ENCODE measurements at places on chromosomes 16 and 17.
A peak's percentile ranks its signal among the peaks of the same experiment; 100 is the strongest.

DNA sequence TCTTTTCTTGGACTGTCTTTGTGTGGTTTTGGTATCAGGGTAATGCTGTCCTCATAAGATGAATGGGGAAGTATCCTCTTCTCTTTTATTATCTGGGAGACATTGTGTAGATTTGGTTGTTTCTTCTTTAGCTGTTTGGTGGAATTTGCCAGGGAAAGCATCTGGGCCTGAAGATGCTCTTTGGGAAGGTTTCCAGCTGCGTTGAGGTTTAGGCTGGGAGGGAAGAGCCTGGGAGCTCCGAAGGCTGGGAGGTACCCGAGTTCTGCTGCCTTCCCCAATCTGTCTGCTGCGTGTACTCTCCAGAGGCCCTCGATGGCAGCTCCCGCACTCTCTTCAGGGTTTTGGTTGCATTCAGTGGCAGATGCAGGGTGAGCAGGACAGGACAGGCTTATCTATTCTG, 25.6 kb upstream of the CRISPLD2 start:
- no peak for DNase-seq

- no peak for DNase-seq
These were observed 169.8 kb upstream of the SDK2 start for GRCh38 chr17:73814075-73814474.

DNA sequence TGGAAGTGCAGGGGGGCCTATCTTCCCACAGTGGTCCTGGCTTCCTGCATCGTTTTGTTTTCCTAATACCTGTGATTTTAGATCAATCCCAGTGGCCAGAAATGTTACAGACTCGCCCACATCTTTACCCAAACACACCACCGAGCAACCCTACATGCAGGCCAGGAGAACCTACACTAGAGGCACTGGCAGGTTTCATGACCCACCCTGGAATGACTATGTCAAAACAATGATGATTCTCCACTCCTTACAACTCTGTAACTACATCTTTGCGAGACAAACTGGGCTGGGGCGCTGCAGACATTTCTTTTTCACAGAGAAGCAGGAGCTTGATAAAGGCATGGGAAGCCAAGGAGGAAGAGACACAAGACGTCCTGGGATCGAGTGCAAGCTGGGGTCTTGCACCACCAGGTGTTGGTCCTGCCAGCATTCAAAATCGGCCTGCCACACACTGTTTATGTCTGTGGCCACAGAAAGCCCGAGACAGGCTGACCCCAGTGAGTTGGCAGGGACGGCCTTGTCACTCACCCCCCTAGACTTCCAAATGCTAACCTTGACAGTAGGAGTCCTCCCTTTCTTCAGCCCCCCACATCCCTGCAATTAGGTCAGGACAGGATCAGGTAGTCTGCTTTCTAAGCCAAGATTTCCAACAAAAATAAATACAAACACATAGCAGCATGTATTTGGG, 32.5 kb downstream of the UBE2O start:
- DNase-seq, result no peak

DNA sequence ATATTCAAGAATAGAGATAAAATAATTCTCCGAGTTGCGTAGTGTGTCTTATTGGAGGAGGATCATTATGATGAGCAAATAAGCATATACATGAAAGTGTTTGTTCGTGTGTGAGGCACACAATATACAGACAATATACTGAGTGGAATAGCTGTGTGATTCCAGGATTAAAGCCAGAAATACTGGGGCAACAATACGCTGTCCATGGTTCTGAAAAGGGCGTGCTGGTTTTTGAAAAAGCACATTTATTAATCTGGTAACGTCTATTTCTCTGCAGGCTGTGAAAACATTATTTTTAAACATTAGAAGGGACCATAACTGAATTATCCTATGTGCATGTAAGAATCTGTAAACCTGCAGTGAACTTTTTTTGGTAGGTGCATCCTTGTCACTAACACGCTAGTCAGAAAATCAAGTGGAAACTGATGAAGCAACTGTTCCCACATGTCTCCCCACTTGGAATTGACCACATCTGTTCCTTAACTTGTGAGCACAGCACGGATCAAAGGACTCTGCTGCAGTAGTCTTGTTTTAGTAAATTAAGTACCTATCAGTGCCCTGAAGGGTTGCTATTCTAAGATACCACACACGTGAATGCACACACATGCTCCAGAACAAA, 346.0 kb downstream of the GRIN2A start:
- DNase-seq, result no peak

DNA sequence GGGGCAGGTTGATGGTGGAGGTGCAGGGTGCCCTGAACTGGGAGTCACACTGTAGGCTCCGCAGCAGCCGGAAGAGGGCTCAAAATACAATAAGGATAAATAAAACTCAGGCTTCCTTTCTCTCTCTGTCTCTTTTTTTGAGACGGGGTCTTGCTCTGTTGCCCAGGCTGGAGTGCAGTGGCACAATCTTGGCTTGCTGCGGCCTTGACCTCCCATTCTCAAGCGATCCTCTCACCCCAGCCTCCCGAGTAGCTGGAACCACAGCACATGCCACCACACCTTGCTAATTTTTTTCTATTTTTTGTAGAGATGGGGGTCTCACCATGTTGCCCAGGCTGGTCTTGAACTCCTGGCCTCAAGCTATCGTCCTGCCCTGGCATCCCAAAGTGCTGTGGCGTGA, 32.9 kb upstream of the NPTX1 start:
- no peak for DNase-seq

DNA sequence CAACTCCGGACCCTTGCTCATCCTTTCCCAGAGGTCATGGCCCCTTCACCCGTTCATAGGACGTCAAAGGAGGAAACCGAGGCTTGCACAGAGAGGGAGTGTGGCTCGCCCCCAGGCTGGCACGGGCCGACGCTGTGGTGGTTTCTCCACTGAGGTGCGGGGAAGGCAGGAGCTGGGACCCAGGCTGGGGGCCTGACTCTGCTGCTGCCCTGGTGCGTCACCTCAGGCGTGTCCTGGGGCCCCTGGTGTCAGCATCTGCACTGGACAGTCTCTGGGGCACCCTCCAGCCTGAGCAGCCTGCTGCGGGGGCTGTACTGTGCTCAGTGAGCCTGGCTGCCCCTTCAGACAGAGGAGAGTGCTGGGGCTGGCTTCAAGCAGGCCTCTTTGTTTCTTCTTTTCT, 7.4 kb downstream of the MAP2K3 start:
- DNase-seq, result no peak

DNA sequence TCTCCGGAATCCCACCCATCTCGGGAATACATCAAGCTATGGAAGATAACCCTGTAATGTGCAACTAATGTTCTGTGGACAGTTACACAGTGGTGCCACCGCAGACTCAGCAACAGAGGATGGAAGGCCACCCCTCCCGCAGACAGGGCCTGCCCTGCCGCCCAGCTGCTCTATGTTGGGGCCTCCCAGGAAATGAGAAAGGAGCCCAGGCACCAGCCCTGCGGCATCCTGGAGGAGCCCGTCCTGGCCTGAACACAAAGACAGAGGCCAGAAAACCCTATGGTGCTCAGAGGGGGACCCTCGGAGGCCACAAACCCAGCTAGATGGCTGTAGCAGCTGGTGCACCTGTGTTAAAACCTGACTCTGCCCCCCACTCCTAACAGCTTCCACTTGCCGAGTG, 216.1 kb upstream of the RPL38 start:
- DNase-seq, result no peak

GRCh38 chr16:16092925-16093627, 130.2 kb downstream of the ABCC6 start:
- no peak for DNase-seq

DNA sequence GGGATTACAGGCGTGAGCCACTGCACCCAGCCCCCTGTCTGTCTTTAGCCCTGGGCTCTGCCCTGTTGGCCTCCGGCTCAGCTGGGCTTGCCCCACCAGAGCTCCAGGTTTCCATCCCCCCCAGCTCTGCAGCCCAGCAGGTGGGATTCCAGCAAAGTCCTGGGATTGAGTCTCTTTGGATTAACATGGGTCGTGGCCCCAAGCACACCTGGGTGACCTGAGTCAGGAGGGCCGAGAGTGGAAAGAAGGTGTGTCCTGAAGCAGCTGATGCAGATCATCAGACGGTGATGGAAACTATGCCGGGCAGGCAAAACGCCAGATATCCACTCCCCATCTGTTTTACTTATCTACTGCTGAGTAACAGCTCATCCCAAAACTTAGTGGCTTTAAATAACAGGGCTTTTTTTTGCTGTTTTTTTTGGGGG, 72.5 kb downstream of the KNOP1 start:
- DNase-seq, result no peak

DNA sequence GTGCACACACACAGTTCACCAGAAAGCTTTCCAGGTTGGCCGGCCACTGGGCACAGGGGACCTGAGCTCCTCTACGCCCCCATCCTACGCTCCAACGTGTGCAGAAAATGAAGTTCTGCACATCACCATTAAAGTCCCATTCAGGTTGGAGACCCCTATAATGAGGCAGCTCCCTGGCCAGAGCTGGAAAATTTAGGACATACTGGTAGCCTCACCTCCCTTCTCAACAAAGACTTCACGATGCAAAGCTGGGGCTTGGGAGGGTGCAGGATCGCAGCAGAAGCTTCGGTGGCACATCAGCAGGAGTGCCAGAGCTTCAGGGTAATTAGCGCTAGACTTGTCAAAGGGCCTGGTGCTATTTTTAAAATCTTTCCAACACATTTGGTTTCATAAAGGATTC, 15.4 kb upstream of the CALB2 start:
- DNase-seq, result no peak

- DNase-seq, result peak; percentile 75
These were observed 3.0 kb downstream of the PFN1 start for GRCh38 chr17:4945176-4945943.

- DNase-seq, result no peak
These were observed 16.9 kb downstream of the RPH3AL start for GRCh38 chr17:335691-336090.

DNA sequence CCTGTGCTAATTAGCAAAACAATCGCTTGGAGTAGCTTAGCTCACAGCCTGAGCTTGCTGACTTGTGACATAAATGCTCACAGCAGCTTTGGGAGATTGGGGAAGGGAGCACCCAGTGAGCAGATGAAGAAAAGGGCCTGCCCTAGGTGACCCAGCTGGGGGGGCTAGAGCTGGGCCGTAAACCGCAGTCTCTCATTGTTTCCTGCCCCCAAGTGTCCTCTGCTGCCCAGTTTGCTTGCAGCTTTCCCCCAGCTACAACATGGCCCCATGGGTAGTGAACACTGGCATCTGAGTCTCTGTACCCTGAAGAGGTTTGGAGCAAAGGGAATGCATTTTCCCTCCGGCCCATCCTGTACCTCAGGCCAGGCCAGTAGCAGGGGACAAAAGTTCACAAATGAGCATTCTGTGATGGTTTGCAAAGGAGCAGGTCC, 349.4 kb downstream of the SLC39A11 start:
- no peak for DNase-seq

DNA sequence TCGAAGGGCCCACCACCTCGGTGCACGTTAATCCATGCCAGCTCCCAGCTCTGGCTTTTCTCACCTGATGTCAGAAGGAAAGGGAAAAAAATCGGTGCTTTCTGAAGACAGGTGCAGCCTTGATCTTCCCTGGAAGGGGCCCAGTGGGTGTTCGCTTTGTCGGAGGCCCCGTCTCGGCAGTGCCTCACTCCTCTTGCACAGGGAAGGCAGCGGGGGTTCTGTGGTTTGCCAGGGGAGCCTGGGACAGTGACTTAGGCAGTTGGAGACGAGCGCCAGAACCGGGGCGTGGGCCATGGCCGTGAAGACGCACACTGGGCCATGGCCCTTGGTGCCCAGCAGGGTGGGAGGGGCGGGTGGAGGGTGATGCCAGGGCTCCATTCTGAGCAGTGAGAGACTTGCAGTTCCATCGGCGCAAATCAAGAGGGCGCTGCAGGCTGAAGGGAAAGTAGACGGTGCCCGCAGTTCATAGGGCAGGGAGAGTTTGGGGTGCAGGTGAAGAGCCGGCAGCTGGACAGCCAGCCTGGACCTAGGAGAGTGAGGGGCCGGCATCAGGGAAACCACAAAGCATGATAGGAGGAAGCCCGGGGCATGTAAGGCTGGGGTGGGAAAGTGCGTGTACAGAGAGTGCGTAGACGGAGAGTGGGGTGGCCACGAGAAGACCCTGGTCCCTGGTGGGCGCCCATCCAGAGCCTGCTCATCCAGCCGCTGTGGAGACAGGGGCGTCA, 101.3 kb upstream of the CHMP6 start:
- DNase-seq, result no peak
